ENCODE measurements at places on chromosomes 6 and 20.
A peak's percentile ranks its signal among the peaks of the same experiment; 100 is the strongest.

DNA sequence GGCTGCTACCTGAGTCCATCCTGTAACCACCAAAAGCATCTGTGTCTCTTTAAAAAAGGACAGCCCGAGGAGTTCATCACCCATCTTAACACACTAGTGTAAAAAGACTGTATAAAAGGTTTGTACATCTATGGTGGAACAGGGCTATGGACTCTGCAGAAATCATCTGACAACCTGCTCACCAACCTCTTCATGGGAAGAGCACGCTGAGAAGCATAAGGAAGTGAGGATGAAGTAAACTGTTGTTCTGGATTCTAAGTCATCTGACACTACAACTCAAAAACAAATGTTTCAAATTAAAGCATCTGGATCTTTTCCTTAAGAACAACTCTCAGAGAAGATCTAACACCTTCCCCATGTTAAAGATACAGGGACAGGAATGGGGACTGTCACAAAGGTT lies 5.4 kb downstream of the IFNGR1 start:
- no peak for DNase-seq

DNA sequence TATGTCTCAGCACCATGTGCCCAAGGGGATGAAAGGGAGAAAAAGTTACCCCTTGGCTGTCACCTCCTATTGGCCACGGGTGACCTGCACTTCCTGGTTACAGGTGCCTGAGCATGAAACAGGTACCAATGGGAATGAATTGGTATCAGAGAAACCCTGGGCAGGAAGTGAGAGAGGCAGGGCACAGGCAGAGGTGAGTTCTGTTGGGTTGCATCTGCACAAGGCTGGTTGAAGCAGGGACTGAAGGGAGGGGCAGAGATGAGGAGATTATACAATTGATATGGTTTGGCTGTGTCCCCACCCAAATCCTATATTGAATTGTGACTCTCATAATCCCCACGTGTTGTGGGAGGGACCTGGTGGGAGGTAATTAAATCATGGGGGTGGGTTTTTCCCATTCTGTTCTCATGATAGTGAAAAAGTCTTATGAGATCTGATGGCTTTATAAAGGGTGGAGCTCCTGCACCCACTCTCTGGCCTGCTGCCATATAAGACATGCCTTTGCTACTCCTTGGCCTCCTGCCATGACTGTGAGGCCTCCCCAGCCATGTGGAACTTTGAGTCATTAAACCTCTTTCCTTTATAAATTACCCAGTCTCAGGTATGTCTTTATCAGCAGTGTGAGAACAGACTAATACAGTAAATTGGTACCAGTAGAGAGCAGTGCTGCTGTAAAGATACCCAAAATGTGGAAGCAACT lies 291.8 kb downstream of the LRFN2 start:
- DNase-seq = no peak

GRCh38 chr6:142821860-142822259 lies 123.1 kb downstream of the HIVEP2 start:
- DNase-seq = no peak

GRCh38 chr6:62978920-62979319 lies 232.3 kb upstream of the FKBP1C start:
- DNase-seq = no peak

- DNase-seq = peak; percentile 70
These were observed 75.2 kb downstream of the OR2B2 start for GRCh38 chr6:27836783-27837624.

DNA sequence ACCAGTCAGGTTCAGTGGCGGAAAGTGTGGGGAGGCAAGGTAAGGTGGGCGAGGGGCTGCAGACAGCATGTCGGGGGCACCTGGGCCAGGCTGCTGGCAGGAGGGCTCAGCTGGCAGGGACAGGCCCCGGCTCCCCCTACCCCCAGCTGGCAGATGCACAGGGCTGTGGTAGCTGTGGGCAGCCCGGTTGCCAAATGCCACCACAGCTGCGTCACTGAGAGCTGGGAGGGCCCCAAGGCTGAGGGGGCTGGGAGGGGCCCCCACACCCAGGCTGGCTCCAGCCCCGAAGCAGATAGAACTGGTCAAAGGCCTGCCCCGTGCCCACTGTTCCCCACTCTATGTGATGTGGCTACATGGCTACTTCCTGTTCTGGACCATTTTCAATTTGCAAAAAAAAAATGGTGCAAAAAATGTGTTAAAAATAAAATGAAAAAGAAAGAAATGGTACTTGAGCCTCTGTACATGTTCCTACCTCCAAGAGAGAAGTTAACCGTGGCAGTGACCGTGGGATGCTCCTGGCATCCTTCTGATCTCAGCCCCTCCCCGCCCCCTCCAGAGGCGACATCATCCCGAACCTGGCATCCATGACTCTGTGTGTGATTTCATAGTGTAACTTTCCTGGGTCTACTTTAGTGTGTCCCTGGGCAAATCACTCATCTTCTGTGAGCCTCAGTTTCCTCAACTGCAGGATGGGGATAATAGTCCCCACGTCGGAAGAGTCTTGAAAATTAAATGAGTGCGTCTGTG lies 64.4 kb downstream of the UBE2V1 start:
- no peak for DNase-seq

DNA sequence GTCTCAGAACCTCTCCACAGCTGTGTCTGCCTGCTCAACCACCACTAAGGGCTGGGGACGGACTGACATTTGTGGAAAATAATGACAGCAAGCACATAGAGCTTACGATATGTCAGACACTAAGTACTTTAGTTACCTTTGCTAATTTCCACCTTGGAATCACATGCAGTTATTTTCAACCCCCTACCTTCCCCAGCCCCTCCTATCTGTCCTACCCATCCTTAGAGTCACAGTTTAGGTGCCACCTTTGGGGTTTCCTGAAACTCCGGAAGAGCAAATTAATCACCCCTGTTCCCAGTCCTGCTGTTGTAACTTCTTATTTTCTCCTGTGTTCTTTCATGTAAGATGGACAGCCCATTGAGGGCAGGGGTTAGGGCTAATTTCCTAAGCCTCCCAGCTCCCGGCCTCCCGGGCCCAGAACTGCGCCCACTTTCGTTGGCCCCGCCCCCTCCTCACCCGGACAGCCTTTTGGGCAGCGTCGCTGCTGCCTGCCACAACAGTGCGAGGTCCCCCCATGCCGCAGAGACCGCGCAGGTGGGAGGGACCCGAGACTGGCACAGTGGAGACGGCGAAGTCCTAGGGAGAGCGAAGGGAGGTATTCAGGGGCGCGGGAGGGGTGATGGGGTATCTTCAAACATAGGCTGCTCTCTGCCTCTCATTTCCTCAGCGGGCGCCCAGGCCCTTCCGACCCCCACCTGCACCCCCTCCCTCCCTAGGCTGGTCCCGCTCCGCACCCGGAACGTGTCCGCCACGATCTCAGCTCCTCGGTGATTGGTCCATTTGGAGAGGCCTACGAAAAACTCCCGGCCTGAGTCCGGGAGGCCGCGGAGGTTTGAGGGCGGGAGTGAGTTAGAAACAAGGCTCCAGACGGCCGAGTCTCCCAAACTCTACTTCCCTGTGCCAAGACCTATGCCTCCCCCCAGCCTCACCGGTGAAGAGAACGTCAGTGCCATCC lies 1.1 kb downstream of the DDAH2 start:
- DNase-seq = no peak

DNA sequence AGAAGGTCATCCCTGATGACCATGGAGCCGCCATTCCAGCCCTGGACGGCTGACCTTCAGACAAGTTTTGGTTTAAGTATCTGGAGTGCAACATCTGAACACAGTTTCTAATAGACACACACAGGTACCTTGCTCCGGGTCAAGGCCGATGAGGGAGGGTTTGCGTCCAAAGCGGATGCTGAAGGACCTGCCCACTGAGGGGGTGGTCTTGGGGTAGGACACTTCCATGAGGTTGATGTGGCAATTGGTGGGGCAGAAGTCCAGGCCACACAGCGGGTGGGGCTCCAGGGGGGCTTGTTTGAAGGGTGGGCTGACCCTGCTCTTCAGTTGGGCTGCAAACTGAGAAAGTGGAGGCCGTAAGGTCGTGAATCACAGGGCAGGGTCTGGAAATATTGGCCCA lies 177.9 kb downstream of the PREX1 start:
- no peak for DNase-seq

GRCh38 chr6:73085443-73085871 lies 139.8 kb downstream of the KHDC1L start:
- DNase-seq = no peak

- DNase-seq = no peak
These were observed 62.8 kb upstream of the GTSF1L start for GRCh38 chr20:43789593-43789992.

DNA sequence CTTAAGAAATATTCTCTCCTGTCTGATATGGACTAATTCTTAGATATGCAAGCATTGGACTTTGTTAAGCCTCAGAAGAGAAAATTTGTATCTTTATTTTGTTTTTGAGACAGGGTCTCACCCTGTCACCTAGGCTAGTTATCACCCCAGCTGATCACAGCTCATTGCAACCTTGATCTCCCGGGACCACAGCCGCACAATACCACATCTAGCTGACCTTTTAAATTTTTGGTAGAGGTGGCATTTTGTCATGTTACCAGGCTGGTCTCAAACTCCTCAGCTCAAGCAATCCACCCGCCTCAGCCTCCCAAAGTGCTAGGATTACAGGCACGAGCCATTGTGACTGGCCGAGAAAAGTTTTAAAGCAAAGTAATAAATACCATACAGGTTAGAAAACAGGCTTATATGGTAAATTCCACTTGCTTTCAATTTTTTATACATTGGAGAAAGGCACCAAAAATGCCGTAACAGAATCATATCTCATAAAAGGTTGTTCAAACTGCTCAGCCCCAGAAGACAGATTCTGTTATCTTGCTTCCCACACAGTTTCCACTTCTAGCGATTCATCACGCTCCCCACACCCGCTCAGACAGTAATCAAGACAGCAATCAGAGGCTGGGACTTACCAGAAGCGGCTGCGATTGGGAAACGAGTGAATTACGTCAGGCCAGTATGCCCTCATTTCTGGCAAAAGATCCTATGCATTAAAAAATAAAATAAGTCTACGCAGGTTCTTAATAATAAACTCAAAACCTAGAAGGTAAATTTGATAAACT lies 13.8 kb downstream of the RNASET2 start:
- no peak for DNase-seq

DNA sequence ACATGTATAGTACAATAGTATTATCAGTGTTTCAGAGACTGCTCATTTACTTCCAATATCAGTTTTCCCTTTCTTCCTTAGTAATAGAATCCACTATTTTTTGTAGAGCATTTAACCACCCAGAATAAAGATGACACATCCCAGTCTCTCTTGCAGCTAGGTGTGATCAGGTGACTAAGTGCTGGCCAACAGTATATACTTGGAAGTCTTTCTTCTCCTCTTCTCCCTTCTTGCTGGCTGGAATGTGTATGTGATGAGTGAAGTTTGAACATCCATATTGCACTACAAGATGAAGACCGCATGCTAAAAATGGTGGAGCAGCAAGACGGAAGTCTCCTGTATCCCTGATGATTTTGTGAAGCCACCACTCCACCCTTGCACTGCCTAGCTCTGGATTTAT lies 14.5 kb upstream of the BTBD9 start:
- DNase-seq = no peak

- no peak for DNase-seq
These were observed 9.1 kb downstream of the KIZ start for GRCh38 chr20:21134883-21135493.

- no peak for DNase-seq
These were observed 7.1 kb downstream of the RBM38 start for GRCh38 chr20:57398231-57398821.

Data from sciatic nerve (tissue), 2 donors.